ENCODE measurements at places on chromosomes 7 and 10.
A peak's percentile ranks its signal among the peaks of the same experiment; 100 is the strongest.

DNA sequence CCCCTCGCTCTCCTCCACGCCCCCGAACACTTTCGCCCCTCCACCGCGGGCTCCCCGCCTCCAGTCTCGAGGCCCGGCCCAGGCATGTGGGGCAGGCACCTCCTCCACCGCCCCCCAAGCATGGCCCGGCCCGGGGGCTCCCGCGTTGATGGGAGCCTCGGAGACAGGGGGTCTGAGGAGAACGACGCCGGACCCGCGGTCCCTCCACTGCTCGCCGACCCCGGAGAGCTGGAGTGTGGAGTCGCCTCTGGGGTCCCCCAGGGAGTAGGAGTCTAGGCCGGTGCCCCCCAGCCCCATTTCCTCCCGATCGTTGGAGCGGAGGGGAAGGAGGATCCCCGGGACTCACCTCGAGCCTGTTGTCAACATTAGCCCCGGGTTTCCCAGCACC, 206 bp downstream of the UPF2 start:
- DNase-seq, result peak; percentile 35

DNA sequence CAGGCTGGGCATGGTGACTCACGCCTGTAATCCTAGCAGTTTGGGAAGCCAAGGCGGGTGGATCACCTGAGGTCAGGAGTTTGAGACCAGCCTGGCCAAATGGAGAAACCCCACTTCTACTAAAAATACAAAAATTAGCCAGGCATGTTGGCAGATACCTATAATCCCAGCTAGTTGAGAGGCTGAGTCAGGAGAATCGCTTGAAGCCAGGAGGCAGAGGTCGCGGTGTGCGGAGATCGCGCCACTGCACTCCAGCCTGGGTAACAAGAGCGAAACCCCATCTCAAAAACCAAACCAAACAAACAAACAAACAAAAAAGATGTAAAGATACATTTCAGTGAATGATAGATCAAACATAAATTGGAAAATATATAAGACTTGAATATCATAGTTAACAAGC, 105.9 kb downstream of the PLPP4 start:
- no peak for DNase-seq

GRCh38 chr10:5557040-5557721, 32.4 kb downstream of the CALML3 start:
- no peak for DNase-seq

GRCh38 chr7:46047581-46047980, 126.5 kb upstream of the IGFBP3 start:
- no peak for DNase-seq

DNA sequence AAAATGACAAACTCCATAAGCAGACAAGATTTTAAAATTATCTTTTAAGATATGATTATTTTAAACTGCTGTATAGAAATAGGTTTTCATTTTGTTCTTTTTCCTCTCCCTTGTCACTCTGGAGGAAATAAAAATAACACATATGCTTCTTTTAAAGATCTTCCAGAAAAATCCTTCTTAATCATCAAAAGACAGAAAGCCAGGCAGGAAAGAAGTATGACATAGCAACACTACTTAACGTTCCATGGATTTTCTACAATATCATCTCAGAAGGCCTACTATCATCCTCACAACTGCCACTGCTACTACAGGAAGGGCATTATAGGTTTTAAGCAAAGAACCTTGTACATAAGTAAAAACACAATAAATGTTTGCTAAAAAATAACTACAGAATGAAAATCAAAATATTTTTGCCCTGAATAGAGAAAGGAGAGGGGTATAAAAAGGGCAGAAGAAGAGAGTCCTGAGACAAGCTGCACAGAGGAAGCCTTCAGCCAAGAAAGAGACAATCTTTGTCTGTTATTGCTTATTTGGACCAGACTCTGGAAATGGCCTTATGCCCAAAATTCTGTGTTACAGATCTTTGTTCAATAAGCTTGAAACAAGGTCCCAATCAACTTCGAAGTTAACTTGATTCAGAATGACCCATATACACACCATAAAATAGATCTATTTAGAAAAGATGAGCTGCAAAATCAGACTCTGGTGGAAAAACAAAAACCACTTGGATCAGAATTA, 67.8 kb downstream of the ABI1 start:
- DNase-seq, result no peak

DNA sequence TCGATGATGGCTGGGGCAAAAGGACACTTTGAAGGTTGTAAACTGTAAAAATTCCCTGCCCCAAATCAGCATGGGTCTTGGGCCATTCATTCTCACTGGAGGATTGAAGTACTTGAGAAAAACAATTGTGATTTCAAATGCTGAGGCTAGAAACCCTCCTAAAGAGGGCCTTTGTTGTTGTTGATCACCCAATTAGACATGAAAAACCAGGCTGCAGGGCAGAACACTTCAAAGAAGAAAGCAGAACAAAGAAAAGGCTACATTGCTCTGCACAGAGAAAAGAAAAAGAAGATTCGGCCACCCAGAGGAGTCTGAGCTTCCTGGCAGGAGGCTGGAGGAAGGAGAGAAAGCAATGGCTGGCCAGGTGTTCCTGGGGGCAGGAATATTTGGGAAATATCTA, 143.1 kb downstream of the NPY start:
- no peak for DNase-seq

DNA sequence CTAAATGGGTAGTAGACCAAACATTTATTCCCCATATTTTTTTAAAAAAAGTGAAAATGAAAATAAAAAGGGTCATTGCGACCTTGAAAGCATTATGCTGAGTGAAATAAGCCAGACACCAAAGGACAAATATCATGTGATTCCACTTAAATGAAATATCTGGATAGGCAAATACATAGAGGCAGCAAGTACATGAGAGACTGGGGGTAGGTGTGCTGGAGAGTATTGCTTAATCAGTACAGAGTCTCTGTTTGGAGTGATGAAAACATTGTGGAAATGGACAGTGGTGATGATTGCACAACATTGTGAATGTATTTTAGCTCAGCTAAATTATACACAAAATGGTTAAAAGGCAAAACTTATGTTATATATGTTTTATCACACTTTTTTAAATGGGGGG, 169.4 kb downstream of the AKR1D1 start:
- no peak for DNase-seq

- DNase-seq, result no peak
These were observed 489.4 kb upstream of the SORCS1 start for GRCh38 chr10:107653832-107654287.

DNA sequence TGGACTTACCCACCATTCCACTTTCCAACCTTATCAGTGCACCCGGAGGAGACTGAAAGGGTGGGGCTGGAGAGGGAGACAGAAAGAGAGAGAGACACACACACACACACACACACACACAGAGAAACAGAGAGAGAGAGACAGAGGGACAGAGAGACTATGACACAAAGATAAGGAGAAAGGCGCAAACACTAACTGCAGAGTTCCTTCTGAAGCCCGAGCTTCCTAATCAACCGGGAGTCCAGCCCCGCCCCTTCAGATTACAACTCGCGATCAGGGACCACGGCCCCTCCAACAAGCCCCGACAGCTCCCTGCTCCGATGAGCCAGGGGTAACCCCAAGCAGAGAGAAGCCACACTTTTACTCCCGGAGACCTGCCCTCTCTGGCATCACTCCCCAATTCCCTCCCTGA, 499 bp downstream of the GAL3ST4 start:
- no peak for DNase-seq

GRCh38 chr7:83575436-83575835, 73.5 kb downstream of the SEMA3E start:
- no peak for DNase-seq

- no peak for DNase-seq
These were observed 246.1 kb downstream of the DNAJB9 start for GRCh38 chr7:108815815-108816214.

GRCh38 chr7:64867863-64868440, 35.1 kb upstream of the ZNF273 start:
- DNase-seq, result no peak

- no peak for DNase-seq
These were observed 49.6 kb upstream of the PSMG3 start for GRCh38 chr7:1619152-1620079.

GRCh38 chr10:11331726-11332125, 279.7 kb downstream of the USP6NL start:
- DNase-seq, result no peak

DNA sequence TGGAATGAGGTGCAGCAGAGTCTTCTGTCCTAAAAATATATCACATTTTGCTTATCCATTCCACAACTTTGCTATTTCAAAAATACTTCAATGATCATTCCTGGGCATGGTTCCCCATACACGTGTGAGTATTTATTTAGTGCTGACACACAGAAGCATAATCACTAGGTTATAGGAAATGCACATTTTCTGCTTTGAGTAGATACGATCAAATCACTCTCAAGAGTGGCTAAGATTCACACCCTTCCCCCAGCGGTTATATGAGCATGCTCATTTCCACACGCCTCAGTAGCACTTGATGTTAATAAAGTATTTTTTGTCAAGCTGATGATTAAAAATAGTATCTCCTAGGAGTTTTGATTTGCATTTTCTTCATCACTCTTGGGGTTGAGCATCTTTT, 93.5 kb upstream of the LRRC4 start:
- no peak for DNase-seq

DNA sequence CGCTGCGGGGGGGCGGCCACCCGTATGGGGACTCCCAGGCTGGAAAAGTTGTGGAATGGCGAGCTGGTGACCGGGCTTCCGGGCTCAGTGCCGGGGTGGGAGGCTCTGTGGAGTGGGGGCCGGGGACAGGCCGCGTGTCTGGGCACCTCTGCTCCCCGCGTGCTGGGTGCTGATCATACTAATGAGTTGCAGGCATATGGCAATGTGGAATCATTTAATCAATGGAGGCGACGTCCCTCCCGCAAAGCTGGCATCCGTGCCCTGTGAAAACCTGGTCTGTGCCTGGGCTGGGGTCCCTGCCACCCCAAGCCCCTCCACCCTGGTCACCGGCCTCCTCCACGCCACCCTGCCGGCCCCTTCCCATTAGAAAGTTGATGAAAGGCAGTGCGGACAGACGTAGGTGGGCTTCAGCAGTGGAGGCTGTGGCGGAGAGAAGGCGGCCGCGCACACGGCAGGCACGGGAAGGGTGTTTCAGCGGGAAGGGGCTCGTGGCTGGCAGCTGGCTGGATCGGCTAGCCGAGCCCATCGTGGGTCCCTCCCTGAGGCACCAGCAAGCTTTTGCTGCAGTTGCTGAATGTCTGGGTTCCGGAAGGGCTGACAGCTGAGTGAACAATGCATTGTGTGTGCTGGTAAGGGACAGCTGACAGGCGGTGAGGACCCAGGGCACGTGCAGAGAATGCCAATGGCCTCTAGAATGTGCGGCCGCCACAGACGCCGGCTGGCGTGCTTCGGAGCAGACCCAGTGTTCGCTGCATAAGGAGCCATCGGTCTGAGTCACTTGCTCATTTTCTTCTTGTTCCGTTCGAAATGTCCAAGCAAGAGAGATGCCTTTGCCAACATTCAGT, 1.5 kb downstream of the ADGRA1 start:
- no peak for DNase-seq

- no peak for DNase-seq
These were observed 109.3 kb downstream of the SPAG6 start for GRCh38 chr10:22454634-22455033.

- peak; percentile 60 for DNase-seq
These were observed 2.5 kb downstream of the LRCH4 start for GRCh38 chr7:100583132-100584053.

DNA sequence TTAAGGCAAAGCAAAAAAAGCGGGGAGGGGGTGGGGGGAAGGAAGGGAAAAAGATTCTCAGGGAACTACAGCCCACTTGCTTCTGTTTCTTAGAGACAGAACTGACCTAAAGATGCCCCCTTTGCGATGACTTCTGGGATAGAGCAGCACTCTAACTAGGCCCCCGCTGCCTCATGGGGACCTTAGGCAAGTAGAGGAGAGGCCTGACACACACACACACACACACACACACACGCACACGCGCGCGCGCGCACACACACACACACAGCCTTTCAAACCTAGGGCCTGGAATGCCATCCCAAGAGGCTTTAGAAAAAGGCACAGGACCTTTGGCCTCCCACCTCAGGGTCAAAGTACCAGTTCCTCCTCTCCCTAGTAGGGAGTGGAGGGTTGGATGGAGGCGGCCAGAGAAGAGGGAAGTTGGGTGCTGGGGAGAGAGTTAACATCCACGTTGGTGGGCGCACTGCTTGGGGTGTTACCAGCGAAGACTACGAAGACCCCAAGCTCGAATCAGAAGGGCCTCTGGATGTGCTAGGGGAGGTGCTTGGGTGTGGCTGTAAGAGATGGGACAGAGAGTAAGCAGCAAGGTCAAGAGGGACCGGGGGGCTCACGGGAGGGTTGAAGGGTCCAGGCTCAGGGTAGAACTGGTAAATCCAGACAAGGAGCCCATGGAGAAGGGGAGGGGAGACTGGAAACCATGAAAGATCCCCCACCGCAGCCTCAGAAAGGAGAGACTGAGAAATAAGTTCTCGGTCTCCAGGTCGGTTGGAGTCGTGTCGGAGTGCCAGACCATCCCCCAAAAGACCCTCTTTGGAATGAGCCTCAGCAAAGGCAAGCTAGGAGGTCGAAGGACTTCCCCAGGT, 1.2 kb upstream of the COL1A2 start:
- DNase-seq, result no peak

DNA sequence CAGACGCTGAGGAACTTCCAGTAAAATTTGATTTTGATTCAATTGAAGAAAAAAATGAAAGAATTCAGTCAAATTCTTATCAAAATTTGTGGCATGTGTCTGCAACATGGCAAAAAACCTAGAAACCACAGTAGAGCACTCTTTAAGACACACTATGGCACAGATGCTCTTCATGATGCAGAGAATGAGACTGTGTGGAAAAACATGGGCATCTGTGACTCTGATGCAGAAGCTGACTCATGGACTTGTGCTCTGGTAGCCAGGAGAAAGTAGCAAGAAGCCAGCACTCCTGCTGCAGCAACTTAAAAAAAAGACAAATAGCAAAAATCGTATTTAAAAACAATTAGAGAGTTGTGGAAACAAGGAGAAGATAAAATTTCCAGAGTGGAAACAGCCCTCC, 8.9 kb upstream of the KCNK18 start:
- DNase-seq, result no peak

DNA sequence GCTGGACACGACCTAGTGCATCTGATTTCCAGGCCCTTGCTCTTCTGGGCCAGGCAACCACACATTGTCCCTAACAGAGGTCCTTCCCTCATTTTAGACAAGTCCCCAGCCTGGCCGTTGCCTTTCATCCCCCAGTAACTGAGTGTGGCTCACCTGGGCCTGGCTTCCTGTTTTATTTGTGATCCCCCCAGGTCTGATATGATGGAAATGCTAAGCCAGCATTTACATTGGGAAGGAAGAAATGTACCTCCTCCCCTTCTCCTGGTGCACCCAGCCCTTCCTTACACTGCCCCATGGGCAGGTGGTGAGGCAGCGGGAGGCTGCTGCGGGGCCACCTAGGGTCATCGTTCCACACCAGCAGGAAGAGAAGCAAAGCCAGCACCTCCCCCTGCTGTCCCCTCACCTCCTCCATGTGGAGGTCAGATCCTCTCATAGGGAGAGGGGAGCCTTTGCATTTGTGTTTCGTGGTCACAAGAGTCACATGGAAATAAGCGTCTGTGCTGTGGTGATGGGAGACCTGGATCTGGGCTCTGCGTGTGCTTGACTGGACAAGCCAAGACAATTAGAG, 108.8 kb downstream of the GLRX3 start:
- DNase-seq, result no peak

DNA sequence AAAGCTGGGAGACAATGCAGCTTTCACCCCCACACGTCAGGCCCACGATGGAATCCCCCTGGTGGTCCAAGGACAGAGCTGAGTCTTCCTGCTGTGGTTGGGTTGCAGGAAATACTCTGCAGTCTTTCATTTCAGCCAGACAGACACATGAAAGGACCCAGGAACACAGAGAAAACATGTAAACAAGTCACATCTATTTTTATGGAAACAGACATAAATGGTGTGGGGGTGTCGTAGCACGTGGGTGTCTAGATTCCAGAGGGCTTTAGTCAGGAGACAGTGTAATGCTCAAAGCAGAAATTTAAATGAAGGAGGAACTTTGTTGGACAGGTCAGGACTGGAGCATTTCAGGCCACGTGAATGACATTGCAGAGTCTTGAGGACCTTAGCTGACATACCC, 444.6 kb downstream of the SUGCT start:
- DNase-seq, result no peak

Data from activated T-cell treated with anti-CD3 and anti-CD28 coated beads for 24 hours (primary cell).